ENCODE measurements at places on chromosomes 7 and 10.
A peak's percentile ranks its signal among the peaks of the same experiment; 100 is the strongest.

DNA sequence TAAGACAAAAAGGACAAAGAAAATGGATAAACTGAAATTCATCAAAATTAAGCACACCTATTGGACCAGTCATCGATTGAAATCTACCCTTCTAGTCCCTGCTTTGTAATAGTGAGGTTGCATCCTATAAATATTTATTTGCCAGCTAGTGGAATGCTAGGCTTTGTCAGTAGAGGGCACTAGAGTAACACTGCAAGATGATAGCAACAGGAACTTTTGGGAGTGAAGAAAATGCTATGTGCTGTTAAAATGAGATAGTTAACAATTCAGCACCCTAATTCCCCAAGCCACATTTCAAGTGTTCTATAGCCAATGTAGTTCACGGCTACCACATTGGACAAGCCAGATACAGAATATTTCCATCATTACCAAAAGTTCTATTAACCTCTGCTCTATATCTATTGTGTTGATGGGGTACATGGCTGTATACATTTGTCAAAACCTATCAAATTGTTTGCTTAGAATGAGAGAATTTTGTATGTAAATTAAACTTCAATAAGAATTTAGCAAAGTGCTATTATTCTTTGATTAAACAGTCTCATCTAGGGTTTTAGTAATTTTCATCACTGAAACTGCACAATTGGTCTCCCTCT lies 69.8 kb downstream of the LSMEM1 start:
- peak; percentile 45 for DNase-seq

- DNase-seq = no peak
Observed at GRCh38 chr7:81533931-81534330, 235.9 kb downstream of the HGF start.

DNA sequence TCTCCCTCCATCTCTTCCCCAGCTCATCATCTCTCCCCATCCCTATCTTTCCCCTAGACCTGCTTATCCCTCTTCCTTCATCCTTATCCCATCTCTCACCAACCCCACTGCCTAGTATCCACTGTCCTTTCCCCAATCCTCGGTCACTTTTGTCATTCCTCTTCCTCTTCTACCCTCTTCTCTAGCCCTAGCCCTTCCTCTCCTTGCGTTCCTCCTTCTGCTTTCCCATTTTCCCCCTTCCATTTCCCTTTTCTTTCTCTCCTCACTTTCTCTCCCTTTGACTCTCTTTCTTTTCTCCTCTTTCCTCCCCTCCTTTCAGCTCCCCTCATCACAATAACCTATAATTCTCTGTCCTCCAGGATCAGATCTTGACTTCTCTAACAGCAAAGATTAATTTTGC lies 83.6 kb downstream of the POLL start:
- no peak for DNase-seq

DNA sequence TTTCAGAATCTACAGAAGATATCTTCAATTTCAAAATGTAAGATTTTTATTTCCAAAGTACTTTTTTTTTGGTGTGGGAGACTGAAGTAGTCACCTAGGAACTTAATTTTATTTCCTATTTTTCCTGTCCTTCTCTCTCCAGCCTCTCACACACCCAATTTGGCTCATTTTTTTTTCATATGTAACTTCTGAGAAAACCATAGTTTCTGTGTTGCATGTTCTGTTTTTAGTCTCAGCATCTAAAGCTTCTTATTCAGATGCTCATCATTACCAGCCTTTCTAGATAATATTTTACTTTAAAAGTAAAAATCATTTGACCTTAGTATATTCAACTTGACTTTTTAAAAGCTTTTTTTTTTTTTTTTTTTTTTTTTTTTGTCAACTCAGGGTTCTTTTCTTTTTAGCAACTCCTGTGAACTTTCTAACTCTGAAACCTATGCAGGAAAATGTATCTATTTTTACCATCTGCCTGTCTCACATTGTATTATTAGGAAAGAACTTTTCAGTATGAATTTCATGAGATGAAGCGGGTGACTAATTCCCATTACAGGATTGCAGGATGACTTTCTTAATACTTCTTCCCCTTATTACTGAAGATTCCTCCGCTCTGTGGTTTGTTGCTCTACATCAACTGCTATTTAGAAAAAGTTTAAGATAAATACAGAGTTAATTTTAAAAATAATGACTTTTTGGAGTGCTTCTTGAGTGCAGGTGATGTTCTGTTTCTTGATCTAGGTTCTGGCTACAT lies 73.6 kb upstream of the LSM8 start:
- no peak for DNase-seq

DNA sequence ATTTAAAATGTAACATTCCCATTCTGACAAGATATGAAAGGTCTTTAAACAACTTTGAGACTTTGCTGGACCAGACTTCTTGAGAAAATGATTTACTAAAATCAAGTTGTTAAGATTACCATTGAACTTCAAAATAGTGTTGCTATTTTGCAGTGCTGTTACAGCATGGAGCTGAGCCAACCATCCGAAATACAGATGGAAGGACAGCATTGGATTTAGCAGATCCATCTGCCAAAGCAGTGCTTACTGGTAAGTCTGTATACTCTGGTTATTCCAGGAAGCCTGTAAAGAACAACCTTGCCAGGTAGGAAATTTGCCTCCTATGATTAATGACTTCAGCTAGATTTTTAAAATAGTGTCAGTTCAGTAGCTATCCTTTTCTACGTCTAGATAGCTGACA lies 18.8 kb downstream of the TNKS2 start:
- no peak for DNase-seq

DNA sequence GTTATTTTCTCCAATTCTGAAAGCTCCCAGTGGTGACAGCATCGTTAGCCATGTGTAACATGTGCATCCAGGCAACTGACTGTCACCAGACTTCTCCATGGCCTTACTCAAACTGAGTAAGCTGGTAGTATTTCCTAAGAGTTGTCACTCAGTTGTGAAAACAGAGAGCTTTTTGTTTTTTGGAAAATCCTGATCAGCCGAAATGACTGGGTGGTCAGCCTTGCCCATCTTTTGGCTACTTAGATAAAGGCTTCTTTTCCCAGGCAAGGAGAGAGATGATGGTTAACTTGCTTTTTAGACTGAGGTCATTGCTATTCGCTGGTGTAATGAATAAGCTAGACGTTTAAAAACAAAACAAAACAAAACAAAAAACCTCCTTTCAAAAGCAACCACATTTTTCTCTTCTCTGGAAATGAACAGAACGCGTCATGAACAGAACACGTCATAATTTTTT lies 159.5 kb upstream of the KLF14 start:
- DNase-seq = no peak

GRCh38 chr10:120571266-120571665 lies 114.2 kb downstream of the PLPP4 start:
- no peak for DNase-seq

DNA sequence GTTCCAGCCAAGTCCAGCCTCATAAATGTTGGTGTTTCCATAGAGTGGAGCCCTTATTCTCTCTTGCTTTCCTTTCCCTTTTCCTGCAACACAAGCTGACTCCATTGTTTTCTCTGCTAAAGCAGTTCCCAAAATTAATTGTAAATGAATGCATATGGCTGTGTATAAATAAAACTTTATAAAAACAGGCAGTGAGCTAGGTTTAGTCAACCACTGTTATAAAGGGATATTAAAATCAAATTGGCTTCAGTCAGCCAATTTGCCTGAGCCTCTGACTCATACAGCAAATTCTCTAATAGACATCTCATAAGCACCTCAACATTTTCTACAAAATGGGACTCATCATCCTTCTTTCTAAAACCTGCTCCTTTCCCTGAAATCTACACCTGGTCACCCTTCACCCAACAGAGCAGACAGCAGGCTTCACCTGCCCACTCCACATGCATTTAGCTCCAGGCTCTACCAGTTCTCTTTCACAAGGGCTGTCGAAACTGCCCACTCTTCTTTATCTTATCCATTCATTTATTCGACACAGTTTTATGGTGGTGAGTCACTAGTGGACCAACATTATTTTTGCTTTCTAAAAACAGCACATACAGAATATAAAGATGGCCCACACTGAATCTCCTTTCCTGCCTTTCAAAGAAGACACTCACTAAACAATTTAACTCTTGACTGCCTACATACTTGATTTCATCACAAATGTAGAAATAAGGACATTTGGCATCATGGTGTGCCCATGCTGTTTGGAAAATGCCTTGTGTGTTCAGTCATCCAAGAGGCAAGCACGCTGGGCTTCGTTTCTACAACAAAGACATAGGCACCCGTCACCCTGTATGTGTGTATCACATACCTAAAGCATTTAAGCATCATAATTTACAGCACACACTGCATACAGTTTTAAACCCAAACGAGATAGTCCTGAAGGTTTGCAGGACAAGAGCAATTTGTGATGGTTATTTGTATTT lies 74.6 kb upstream of the C7orf33 start:
- DNase-seq = no peak

DNA sequence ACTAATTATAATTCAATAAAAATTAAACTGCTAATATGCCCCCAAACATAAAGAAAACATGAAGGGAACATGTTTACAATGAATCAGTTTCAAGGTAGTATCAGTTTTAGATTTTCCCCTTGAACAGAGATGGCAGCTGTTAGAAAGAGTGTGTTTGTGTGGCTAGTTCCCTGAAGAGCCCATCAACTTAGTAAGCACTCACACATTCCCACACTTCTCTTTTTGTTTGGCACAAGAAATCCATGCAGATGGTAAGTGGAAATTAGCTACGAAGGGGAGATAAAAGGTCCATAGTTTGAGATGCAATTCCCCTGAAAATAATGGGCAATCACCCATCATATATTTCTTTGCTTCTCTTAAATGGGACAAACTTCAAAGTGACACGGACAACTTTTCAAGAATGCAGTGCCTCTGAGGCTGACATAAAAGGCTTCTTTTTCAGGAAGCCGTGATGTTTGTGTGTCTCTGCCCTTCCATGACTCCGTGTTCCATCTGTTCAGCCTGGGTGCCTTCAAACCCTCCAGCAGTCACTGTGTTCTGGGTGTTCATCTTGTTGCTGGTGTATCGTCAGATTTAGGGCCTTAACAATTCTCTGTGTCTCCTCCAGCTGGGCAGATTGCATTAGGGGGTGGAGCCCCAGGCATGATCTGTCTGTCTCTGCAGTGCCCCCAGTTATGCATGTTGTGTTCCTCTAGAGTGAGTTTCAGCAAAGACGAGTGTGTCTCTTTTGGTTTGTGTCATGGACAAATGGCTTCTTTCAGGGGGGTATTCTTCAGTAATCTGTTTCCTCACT lies 259.5 kb upstream of the NPY start:
- DNase-seq = no peak

- DNase-seq = no peak
Observed at GRCh38 chr10:70564901-70565351, 37.6 kb downstream of the PRF1 start.

- no peak for DNase-seq
Observed at GRCh38 chr10:108631332-108631731, 1292.0 kb downstream of the XPNPEP1 start.

- DNase-seq = no peak
Observed at GRCh38 chr7:46089281-46089680, 168.2 kb upstream of the IGFBP3 start.

DNA sequence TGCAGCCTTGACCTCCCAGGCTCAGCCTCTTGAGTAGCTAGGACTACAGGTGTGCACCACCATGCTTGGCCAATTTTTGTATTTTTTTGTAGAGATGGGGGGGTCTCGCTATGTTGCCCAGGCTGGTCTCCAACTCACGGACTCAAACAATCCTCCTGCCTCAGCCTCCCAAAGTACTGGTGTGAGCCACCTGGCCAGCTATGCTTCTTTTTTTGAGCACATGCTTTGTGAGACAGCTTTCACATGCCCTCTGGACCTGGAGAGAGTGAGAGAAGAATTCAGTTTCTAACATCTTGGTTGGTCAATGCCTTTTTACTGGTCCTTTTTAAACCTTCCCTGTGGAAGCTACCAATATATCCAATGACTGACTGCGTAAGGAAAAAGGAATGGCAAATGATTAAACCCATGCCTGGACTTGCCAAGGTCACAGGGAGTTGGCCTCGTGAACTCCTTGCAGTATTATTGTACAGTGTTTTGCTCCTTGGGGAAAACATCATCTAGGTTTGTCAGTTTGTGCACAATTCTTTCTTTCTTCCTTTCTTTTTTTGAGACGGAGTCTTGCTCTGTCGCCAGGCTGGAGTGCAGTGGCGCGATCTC lies 6.2 kb upstream of the FOXK1 start:
- DNase-seq = no peak

DNA sequence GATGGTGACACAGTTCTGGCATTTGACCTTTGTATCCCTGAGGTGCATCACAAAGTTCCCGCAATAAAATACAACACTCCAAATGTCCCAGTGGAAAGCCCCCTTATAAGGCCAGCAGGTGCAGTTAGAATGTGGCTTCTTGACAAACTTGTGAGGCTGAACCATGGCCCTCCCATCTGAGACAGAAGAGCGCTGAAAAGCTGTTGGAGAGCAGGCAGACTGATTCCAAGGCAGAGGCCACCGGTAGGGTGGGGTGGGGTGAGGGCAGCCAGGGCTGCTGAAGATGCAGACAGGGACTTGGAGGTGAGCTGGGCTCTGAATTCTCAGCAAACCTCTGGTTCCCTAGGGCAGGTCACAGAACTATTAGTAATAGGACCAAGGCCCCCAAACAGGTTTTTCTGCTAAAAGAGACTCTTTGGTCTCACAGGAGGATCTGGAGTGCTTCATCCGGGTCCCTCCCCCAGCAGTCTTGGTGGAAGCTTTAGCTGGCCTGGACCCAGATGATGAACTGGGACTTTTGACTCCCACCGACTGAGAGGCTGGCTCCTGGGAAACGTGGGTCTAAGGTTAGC lies 15.6 kb upstream of the CHST3 start:
- DNase-seq = no peak

DNA sequence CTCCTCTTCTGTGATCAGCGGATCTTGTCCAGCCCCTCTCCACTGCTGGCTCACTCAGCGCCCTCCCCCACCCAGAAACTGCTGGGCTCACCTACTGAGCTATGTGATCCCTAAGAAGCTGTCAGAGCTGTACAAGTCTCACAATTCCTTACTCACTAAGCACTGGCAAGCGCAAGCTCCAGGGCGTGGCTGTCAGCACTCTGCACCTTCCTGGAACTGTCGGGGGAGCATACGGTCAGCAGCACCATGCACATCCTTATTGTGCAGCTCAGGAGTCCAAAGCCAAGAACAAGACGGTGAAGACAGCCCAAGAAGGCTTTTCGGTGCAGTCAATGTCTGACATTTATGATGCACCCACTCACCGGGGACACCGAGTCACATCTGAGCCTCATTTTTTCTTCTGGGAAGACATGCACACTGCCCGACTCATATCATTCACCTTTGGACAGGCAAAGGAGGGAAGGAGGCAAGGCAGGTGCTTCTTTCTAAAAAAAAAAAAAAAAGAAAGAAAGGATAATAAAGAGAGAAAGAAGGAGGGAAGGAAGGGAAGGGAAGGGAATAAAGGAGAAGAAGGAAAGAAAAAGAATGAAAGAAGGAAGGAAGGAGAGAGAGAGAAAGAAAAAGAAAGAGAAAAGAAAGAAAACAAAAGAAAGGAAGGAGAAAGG lies 56.3 kb downstream of the ASB13 start:
- DNase-seq = peak; percentile 71

GRCh38 chr10:61987537-61987936 lies 86.0 kb downstream of the ARID5B start:
- no peak for DNase-seq
